ENCODE measurements at places on chromosomes 6 and 20.

GRCh38 chr20:45347936-45348778, at the start of gene SDC4:
Gene SDC4 (minus strand): TSS chr20:45348424. CDS start chr20:45348384, 40 bp downstream.
- DNase-seq: peak; percentile 45

DNA sequence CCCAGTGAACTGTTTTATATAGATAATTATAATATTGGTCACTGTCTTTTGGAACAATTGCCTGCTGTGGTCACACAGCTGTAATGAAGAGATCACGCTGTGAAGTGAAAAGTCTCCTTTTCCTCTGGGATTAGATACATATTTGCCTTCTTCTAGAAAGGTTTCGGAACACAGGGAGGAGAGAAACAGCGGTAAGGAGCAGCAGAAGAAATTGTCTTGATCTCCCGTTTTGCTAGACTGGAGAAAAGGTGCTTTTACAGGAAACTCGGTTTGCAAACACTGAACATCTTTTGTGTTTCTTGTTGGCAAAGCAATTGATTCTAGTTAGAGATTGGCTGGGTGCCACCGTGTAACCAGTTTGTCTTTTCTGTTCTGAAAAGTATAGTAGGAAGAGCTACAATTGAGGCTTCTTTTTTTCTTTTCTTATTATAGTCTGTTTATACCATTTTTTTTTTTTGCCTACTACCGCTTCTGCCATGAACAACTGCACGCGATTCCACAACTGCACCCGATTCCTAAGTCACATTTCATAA, 404.1 kb upstream of the ID4 start:
- no peak for DNase-seq

DNA sequence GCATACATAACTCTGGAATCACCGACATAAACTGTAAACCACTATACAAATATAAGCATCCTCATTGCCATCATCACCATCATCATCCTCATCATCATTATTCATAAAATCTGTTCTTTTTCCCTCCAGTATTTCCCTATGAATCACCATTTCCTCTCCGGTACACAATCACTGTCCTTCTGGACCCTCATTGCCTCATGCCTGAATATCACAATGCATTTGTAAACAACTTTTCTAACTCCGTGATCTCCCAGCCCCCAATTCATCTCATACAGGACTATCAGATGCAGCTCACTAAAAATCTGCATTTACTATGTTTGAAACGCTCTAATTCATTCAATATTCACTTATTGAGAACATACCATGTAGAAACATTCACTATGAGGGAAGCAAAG, 339.7 kb downstream of the TBC1D32 start:
- DNase-seq: no peak

- DNase-seq: no peak
Measured at GRCh38 chr20:33322456-33322855, 39.4 kb downstream of the BPIFB1 start.

- DNase-seq: no peak
Measured at GRCh38 chr6:167120583-167120903, 2.4 kb upstream of the CCR6 start.

DNA sequence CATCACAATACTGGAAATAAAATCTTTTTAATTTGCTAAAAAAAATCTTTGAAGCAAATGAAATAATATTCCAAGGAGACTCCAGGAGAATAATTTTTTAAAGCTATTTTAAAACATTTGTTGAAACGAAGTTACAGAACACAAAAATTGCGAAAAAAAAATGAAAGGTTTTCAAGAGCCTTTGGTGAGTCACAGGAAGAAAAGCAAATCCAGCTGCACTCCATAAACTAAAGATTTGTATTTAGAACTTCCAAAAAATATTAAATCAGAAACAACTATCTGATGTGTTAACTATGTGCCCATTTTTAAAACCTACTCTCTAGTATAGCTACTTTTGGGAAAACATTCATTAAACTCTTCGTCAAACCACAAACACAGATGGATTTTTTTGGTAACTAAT, 23.6 kb downstream of the PDSS2 start:
- DNase-seq: peak; percentile 46

DNA sequence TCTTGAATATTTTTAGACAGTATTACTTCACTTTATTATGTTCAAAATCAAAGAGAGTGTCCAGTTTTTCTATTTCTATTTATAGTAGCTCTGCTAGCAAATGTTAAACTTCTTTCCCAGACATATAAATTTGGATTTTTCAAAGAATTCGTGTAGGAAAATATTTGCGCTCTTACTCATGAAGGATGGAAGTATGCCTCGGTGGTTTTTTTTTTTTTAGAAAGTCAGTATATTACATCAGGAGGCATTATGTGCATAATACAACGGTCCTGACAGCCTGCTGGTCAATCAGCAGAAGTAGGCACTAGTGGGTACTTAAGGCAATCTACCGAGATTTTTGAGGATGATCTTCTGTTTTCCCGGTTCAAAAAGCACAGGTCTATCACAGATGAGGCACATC, 249.3 kb downstream of the TBX18 start:
- no peak for DNase-seq

DNA sequence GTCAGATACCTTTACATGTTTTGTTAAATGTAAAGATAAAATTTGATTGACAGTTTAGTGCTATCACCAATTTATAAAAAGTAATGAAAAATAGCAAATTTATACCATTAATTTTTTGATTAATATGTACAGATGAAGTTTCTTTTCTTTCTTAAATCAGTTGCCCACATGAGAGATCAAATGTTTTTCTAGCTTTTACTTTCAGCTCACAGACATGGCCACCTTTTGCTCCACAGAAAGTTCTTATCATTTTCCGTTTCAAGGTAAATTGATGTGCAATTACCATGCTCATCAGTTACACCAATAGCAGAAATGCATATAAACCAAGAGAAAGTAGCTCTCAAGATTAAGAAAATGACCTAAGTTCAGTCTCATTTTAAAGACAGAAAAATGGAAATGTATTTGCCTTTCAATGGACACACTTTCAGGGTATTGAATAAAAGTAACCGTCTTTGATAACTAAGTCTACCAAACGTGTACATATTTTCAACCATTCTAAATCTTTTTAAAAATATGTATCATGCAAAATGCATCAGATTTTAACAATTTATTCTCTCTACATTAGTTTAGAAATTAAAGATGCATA, 16.6 kb upstream of the EXOC2 start:
- no peak for DNase-seq

- DNase-seq: no peak
Measured at GRCh38 chr6:20868397-20869096, 334.3 kb downstream of the CDKAL1 start.

DNA sequence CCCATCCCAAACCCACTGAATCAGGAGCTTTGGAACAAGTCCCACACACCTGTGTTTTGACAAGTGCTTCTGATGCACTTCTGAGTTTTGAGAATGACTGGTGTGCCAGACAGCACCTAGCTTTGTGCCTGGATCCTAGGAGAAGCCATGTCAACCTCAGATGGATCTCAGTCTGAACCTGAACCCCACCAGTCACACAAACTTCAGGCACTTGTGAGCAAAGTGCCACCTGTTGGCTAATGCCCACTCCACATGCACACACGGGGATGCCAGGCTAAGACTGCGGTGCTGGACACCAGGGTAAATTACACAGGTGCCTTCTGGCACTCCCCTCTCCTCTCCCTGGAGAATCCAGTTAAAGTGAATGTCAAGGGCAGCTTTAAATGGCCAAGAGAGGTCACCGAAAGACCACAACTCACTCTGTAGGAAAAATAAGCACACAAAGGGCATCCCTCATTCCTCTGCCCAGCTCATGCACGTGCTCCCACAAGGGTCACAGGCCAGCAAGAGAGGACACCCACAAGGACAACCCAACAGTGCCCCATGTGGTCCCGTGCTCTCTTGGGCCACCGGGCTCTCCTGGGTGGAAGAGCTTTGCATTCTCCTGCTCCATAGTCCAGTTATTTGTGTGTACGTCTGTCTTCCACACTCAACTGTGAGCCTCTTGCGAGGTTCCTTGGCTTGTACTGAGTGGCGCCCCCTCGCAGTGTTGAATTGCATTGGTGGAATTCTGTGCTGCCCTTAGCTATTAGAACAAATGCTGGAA, 45.6 kb downstream of the TAF8 start:
- DNase-seq: no peak
